ENCODE measurements at places on chromosomes 1 and 21. TPM values are rescaled to one million over a fixed set of nuclear protein-coding genes. Genes with fewer than 3 reads are reported as not detected.

GRCh38 chr1:195584870-195585624 lies 1023.2 kb downstream of the KCNT2 start:
- H3K27ac ChIP-seq = no peak overlapping the region
- H3K27me3 ChIP-seq = no peaks in the 10 kb centered on the region
- H3K4me3 ChIP-seq = no peak overlapping the region
- no peak for DNase-seq
- H3K4me1 ChIP-seq = no peaks in the 10 kb centered on the region

DNA sequence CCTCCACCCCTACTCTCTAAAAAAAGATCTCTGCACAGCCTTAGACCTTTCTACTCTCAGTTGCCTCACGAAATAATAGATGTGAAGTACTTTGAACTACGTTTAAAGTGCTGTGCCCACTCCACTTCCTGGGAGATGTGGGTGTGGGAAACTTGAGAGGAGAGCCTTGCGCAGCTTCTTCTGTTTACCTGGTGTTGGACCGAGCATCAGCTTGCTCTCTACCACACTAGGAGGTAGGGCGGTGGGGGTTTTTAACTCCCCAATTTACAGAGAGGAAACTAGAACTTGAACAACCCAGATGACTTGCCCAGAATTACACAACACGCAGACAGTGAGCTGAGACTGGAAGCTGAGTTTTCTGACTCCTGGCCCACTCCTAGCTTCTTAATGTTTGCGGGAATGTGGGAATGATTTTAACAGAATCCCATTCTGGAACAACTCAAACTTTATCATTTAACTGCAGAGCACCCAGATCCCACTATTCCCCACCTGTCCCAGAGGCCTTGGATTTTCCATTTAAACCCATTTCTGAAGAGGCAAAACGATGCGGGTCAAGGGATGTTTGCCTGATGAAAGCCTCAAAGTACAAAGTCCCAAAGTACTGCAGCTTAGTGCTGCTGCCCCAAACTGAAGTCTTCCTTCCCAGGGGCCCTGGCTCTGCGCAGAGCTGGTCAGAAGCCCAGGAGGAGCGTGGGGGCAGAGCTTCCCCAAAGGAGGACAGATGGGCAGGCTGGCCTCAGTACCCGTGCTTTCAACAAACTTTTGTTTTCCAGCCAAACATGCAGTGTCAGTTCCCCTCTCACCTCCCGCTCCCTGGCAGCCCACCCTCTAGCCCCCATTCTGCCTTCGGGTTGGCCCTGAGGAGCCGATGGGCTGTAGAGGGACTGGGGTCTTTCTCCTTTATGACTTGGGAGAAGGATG lies 19.0 kb downstream of the BTG2 start:
- H3K4me3 ChIP-seq = peak overlapping the region; percentile 69
- H3K27ac ChIP-seq = peak overlapping the region; percentile 100
- H3K4me1 ChIP-seq = peaks cover 91% of the 10 kb centered on the region

- H3K36me3 ChIP-seq = peaks cover 13% of the 10 kb centered on the region
- no peaks in the 10 kb centered on the region for H3K4me1 ChIP-seq
- H3K27me3 ChIP-seq = no peaks in the 10 kb centered on the region
Observed at GRCh38 chr1:182568647-182569284, 20.3 kb downstream of the RNASEL start.

DNA sequence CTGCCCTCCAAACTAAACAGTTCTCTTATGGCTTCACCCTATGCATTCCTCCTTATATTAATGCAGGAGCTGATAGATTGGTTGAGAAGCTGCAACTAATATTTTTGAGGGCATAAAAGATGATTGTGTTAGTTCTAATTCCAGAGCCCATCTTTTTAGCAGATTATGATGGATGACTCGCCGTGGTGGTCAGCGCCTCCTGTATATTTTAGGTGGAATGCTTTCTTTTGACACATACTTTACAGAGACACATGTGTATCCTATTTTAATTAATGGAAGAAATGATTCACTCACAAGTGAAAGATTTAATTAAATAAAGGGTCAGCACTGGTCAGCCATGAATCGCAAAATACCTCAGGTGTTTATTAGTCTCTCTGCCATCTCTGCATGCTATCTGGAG lies 120.7 kb downstream of the TM2D1 start:
- no peak overlapping the region for H3K27ac ChIP-seq
- no peaks in the 10 kb centered on the region for H3K36me3 ChIP-seq
- H3K4me3 ChIP-seq = no peak overlapping the region
- H3K4me1 ChIP-seq = no peaks in the 10 kb centered on the region

DNA sequence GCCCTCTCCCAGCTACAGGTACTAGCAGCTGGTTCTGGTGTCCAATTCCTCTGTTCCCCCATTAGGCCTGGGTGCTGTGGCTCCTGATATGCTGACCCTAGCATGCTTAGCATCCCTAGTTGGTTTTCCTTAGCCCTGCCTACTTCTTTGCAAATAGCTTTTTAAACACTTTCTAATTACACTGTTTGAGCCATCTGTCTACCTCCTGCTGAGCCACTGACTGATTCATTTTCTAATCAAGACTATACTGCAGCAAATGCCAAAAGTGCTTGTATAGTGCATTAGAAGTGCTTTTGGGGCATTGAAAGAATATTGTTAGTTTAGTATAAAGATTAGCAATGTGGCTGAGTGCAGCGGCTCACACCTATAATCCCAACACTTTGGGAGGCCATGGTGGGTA lies 36.3 kb downstream of the ERICH3 start:
- DNase-seq = no peak
- H3K27ac ChIP-seq = no peak overlapping the region
- H3K36me3 ChIP-seq = no peaks in the 10 kb centered on the region

- H3K4me1 ChIP-seq = no peaks in the 10 kb centered on the region
- no peak overlapping the region for H3K4me3 ChIP-seq
- H3K36me3 ChIP-seq = peaks cover 21% of the 10 kb centered on the region
- DNase-seq = no peak
- H3K27ac ChIP-seq = no peak overlapping the region
Observed at GRCh38 chr1:88741413-88741812, 57.3 kb downstream of the PKN2 start.

- no peaks in the 10 kb centered on the region for H3K36me3 ChIP-seq
- H3K4me3 ChIP-seq = no peak overlapping the region
- no peaks in the 10 kb centered on the region for H3K27me3 ChIP-seq
- no peak overlapping the region for H3K27ac ChIP-seq
Observed at GRCh38 chr21:15379776-15380175, 315.0 kb upstream of the NRIP1 start.

GRCh38 chr1:112718691-112719418 lies 3.7 kb upstream of the PPM1J start:
- H3K4me3 ChIP-seq = no peak overlapping the region
- peak; percentile 66 for DNase-seq
- H3K4me1 ChIP-seq = peaks cover 35% of the 10 kb centered on the region
- H3K36me3 ChIP-seq = no peaks in the 10 kb centered on the region
- H3K27me3 ChIP-seq = peaks cover 5% of the 10 kb centered on the region
- no peak overlapping the region for H3K27ac ChIP-seq

DNA sequence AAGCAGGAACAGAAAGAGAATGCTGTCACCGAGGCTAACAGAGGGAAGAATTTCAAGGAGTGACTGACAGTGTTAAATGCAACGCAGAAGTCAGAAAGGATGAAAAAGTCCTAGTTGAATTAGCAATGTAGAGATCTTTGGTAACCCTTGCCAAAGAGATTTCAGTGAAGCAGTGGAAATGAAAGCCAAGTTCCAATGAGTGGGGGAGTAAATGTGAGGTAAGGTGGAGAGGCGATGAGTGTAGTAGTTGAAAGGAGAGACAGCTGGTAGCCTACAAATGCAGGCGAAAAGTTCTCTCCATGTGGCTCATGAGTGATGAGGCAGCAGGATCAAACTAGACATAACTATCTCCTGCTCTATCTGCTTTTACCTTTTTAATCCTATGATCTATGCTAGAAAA lies 74.6 kb upstream of the IPO9 start:
- no peak overlapping the region for H3K4me3 ChIP-seq
- H3K27ac ChIP-seq = no peak overlapping the region
- peaks cover 9% of the 10 kb centered on the region for H3K27me3 ChIP-seq
- H3K36me3 ChIP-seq = no peaks in the 10 kb centered on the region
- no peak for DNase-seq
- no peaks in the 10 kb centered on the region for H3K4me1 ChIP-seq

DNA sequence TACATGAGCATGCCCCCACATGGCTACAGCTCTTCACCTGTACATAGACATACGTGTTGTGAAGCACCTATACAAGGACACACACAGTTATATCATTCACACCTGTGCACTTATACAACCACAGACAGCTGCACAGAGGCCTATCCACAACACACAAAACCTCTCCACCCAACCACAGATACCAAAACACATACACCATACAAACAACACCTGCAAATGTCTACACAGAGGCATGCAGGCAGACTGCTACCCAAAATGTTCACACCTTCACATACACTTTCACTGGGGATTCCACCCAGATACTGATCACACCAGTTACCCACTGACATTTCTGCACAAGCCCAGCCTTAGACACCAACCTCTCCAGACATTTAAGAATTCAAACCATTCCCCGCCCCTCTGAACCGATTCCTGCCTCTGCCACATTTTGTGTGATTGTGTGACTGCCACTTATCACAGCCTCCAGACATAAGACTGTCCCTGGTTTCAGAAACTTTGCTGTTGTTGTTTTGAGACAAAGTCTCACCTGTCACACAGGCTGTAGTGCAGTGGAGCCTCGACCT lies 2.0 kb downstream of the C1orf232 start:
- DNase-seq = no peak
- H3K4me1 ChIP-seq = peaks cover 40% of the 10 kb centered on the region
- H3K27ac ChIP-seq = no peak overlapping the region
- peaks cover 7% of the 10 kb centered on the region for H3K27me3 ChIP-seq

GRCh38 chr1:152252157-152252556 lies 28.2 kb upstream of the HRNR start:
- no peak for DNase-seq
- no peaks in the 10 kb centered on the region for H3K36me3 ChIP-seq
- H3K27me3 ChIP-seq = peaks cover 11% of the 10 kb centered on the region

- DNase-seq = no peak
- peaks cover 62% of the 10 kb centered on the region for H3K27me3 ChIP-seq
- no peaks in the 10 kb centered on the region for H3K4me1 ChIP-seq
- H3K36me3 ChIP-seq = no peaks in the 10 kb centered on the region
Observed at GRCh38 chr1:90841473-90841872, 124.4 kb upstream of the BARHL2 start.

GRCh38 chr21:41725421-41726031 lies 41.3 kb downstream of the RIPK4 start:
- no peak overlapping the region for H3K4me3 ChIP-seq
- H3K36me3 ChIP-seq = no peaks in the 10 kb centered on the region
- no peaks in the 10 kb centered on the region for H3K27me3 ChIP-seq
- no peaks in the 10 kb centered on the region for H3K4me1 ChIP-seq
- no peak for DNase-seq

GRCh38 chr1:116228511-116228910 lies 117.3 kb downstream of the MAB21L3 start:
- DNase-seq = no peak
- no peaks in the 10 kb centered on the region for H3K27me3 ChIP-seq
- H3K36me3 ChIP-seq = no peaks in the 10 kb centered on the region
- no peak overlapping the region for H3K4me3 ChIP-seq

- no peaks in the 10 kb centered on the region for H3K27me3 ChIP-seq
- no peak for DNase-seq
- peaks cover 18% of the 10 kb centered on the region for H3K36me3 ChIP-seq
- no peak overlapping the region for H3K4me3 ChIP-seq
- no peak overlapping the region for H3K27ac ChIP-seq
Observed at GRCh38 chr1:32150847-32151246, 28.6 kb upstream of the TXLNA start.

GRCh38 chr1:176178316-176178715 lies 28.8 kb downstream of the COP1 start:
- no peak overlapping the region for H3K4me3 ChIP-seq
- peaks cover 9% of the 10 kb centered on the region for H3K4me1 ChIP-seq
- no peaks in the 10 kb centered on the region for H3K27me3 ChIP-seq
- H3K27ac ChIP-seq = no peak overlapping the region
- no peak for DNase-seq

GRCh38 chr1:87644579-87645190 lies 316.0 kb downstream of the LMO4 start:
- H3K4me3 ChIP-seq = no peak overlapping the region
- no peaks in the 10 kb centered on the region for H3K36me3 ChIP-seq
- no peak for DNase-seq
- H3K27ac ChIP-seq = no peak overlapping the region
- no peaks in the 10 kb centered on the region for H3K27me3 ChIP-seq

GRCh38 chr1:220045356-220046051 lies 801 bp downstream of the EPRS1 start:
- peak overlapping the region; percentile 87 for H3K27ac ChIP-seq
- H3K4me1 ChIP-seq = peaks cover 19% of the 10 kb centered on the region
- H3K36me3 ChIP-seq = no peaks in the 10 kb centered on the region
- no peaks in the 10 kb centered on the region for H3K27me3 ChIP-seq
- DNase-seq = peak; percentile 48
- H3K4me3 ChIP-seq = peak overlapping the region; percentile 98

- H3K4me3 ChIP-seq = no peak overlapping the region
- H3K4me1 ChIP-seq = no peaks in the 10 kb centered on the region
- no peak overlapping the region for H3K27ac ChIP-seq
- no peaks in the 10 kb centered on the region for H3K36me3 ChIP-seq
- DNase-seq = no peak
Observed at GRCh38 chr1:77394166-77394565, 112.3 kb downstream of the AK5 start.

DNA sequence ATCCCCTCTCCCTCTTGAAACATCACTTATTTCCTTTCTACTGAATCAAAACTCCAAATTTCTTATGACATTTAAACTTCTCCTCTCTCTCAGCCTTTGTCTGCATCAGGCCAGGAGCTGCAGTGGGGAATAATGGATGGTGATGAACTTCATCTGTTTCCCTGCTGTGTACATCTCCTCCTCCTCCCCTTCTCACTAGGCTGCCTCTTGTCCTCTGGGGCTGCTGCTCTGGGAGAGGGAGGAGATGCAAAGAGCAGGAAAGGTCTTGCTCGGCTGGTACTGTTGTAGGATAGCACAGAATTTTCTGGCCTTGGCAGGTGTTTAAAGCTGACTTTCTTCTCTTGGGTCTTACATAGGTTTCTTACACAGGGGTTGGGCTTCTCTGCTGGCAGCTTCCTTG lies 31.1 kb upstream of the FMOD start:
- peaks cover 8% of the 10 kb centered on the region for H3K27me3 ChIP-seq
- H3K4me1 ChIP-seq = no peaks in the 10 kb centered on the region
- no peak overlapping the region for H3K27ac ChIP-seq
- no peak for DNase-seq
- no peak overlapping the region for H3K4me3 ChIP-seq

SUMO3 gene
- 65.8 TPM for total RNA-seq

ZZZ3 gene
- total RNA-seq = 52.8 TPM

GCSAML gene
- 0.67 TPM for total RNA-seq

OVAAL gene
- total RNA-seq = not detected

SPATA45 gene
- not detected for total RNA-seq

TDRD10 gene
- total RNA-seq = not detected
